ENCODE measurements at places on chromosomes 13 and 19. TPM values are rescaled to one million over a fixed set of nuclear protein-coding genes. Genes with fewer than 3 reads are reported as not detected.
A peak's percentile ranks its signal among the peaks of the same experiment; 100 is the strongest.

- DNase-seq = no peak
These were observed 888 bp downstream of the FGF21 start for GRCh38 chr19:48756212-48756611.

DNA sequence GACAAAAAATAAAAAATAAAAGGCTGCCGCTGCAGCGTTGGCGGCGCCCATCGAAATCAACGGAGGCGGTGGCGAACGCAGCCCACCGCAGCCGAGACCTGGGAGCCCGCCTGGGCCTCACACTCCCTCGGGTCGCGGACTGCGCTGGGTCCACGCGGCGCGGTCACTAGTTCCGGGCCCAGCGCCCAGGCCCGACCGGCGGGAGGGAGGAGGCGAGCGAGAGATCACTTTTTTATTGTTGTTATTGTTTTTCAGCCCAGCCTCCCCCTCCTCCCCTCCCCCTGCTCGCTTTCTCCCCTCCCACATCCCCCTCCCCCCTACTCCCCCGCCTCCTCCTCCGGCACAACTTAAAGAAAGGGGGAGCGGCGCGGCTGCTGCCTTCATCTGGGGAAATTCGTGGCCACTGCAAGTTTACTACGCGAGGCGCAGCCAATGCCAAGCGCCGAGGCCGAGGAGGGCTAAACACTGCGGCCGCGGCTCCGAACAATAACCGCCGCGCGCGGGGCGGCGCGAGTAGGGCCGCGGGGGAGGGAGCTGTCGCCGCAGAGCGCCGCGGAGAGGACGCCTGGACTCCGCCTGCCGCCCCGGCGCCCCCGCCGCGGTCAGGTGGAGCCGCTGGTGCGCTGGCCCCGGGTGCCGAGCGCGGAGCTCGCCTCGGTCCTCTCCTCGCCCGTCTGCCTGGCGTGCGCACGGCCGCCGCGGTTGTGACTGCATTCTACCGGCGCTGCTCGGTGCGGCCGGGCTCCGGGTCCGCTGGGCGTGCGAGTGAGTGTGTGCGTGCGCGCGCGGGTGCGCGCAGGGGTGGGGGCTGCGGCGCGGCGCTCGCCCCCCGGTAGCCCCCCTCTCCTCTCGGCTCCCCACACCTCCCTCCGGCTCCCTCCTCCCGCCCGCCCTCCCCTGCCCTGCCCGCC lies 505 bp upstream of the ZIC2 start:
- no peak for DNase-seq

DNA sequence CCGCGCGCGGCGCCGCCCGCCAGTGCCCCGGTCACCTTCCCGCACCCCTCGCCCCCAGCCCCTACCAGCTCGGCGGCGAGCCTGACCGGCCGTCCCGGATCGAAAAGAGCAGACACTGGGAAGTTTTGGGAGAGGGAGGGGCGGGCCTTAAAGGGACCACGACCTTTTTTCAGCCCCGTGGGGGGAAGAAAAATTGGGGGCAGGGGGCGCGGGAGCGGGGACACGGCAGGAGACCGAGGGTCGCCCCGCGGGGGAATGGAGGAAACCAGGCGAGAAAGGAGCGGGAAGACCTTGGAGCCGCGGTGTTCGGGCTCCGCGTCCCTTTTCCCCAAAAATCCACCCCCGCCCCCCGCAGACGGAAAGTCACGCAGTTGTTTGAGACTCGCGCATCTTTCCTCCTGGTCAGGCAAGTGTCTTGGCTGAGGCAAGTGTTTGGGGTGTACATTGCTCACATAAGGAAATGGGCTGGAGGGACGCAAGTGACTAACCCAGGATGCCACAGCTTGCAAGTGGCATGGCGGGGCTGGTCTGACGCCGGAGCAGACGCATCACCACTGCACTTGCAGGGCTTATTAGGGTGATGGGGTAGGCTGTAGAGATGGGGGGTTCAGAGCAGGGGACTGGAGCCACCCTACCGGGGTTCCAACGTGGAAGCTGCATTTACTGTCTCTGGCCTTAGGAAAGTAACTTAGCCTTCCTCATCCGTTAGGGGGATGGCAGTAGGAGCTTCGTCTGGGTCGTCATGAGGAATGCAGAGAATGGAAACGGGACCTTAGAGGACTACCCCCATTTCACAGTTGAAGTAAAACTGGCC lies 2.7 kb upstream of the HNRNPL start:
- DNase-seq = peak; percentile 51

GRCh38 chr13:100836711-100837110 lies 162.1 kb upstream of the TMTC4 start:
- DNase-seq = peak; percentile 17

GRCh38 chr13:91066745-91067144 lies 280.7 kb upstream of the MIR17HG start:
- DNase-seq = no peak

DNA sequence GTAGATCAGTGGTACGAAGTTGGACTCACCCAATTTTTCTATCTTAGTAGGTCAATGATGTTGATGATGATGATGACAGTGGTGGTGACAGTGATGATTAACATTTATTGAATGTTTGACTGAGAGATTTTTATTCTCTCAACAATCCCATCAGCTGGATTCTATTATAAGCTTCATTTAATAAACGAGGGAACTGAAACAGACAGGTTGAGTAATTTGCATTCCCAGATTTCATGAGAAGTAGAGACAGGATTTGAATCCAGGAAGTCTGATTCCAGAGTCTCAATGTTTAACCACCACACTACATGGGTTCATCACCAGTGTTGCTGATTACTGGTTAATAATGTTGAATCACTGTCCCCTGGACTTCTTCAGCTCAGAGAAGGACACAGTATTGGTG lies 168.9 kb downstream of the FLT1 start:
- no peak for DNase-seq

DNA sequence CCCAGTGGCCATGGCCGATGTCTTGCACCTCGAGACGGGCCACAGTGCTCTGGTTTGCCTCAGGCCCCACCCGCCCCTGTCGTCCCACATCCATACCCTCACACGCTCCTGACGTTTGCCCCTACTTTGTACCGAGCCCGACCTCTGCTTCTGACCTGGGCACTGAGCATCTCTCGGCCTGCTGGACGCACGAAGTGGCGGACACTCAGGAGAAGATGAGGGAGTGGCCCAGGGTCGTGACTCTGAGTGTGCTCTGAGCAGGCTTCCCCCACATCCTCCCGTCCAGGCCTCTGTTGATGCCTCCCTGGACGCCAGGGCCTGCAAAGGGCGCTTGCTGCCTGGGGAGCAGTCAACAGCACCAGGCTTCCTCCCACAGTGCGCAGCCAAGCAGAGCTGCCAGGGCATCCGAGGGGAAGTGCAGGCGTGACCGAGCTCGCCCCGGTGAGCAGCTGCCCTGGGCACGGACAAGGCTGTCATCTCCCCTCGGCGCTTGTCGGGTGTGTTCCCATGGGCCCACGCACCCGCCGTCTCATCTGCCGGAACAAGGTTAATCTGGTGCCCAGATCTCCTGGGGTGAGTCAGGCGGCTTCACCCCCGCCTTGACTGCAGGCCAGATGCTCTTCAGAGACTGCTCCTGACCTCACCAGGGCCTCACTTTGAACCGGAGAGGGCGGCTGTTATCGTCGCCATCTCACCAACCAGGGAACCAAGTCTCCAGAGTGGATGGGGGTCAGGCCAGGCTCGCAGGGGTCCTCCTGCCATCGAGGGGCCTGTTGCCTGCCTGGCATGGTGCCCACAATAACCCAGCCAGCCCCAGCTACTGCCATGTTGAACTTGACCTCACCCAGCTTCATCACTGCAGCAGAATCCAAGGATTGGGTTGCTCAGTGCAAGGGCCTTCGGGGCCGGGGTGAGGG lies 27.2 kb downstream of the COMP start:
- no peak for DNase-seq

GRCh38 chr13:32216281-32216680 lies 98.9 kb downstream of the ZAR1L start:
- no peak for DNase-seq

DNA sequence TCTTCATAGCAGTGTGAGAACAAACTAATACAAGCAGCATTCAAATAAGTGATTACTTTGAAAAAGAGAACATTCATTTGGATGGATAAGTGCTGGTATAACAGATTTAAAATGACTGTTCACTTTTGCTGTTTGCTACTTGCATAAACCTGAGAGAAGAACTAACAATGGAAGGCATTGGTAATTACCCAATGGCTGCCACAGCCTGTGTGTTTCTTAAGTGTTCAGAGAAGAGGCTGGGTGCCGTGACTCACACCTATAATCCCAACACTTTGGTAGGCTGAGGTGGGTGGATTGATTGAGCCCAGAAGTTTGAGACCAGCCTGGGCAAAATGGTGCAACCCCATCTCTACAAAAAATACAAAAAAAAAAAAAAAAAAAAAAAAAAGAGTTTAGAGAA lies 4.9 kb upstream of the TEX26 start:
- no peak for DNase-seq

DNA sequence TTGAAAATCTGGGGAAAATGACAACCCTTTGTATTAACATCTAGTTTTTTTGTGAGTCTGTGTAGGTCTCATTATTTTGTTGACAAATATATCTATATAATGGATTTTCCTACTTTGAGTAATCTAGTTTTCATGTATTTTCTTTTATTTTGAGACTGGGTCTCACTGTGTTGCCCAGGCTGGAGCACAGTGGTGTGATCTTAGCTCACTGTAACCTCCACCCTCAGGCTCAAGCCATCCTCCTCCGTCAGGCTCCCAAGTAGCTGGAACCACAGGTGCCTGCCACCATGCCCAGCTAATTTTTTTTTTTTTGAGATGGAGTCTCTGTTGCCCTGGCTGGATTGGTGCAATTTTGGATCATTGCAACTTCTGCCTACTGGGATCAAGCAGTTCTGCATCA lies 9.2 kb downstream of the ZNF525 start:
- DNase-seq = no peak

GRCh38 chr19:9934132-9934950 lies 2.0 kb downstream of the OLFM2 start:
- DNase-seq = peak; percentile 50

- peak; percentile 55 for DNase-seq
These were observed 12.1 kb upstream of the PSMD8 start for GRCh38 chr19:38362076-38362945.

DNA sequence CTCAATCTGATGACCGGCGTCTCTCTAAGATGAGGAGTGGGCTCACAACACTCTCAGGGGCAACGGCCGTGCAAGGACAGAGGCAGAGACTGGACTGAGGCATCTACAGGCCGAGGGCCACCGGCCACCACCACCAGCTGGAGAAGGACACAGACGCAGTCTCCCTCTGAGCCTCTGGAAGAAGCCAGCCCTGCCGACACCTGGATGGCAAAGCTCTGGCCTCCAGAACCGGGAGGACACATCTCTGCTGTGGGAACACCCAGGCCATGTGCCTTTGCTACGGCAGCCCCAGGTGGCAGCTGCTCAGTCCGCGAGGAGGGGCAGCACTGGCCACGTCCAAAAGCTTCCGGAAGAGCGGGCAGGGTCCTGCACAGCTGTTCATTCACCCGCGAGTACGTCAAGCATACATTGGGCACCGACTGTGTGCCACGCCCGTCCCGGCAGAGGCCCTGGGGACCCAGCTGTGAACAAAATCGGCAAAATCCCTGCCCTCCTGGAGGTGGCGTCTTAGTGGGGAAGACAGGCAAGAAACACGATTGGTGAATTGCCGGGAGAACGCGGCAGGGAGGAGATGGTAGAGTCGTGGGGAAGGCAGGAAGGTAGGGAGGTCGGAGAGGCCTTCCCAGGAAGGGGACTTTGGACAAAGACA lies 17.1 kb downstream of the C2CD4C start:
- DNase-seq = no peak

DNA sequence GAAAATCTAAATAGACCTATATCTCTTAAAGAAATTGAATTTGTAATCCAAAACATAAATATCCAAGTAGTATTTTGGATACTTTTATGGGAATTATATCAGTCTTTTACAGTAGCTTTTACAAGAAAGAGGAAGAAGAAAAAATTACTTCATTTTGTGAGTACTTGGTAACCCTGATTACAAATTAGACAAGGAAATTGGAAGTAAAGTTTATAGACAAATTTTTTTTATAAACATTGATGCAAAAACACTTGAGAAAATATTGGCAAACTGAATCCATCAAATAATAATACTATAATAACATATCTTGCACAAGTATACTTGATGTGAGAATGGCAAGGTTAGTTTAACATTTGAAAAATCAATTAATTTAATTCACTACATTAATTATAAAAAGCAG lies 954.1 kb upstream of the MIR17HG start:
- no peak for DNase-seq

DNA sequence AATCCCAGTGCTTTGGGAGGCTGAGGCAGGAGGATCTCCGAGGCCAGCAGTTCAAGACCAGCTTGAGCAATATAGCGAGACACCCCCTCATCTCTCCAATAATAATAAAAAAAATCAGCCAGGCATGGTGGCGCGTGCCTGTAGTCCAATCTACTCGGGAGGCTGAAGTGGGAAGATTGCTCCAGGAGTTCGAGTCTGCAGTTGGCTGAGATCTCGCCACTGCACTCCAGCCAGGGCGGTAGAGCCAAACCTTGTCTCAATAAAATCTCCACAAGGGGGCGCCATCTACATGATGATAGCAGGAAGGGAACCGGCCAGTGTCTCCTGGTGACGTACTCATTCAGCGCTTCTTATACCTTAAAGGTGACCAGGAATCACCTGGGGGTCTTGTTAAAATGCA lies 13.6 kb upstream of the C5AR1 start:
- DNase-seq = peak; percentile 55

- no peak for DNase-seq
These were observed 84.5 kb downstream of the MBNL2 start for GRCh38 chr13:97306645-97307044.

- DNase-seq = peak; percentile 24
These were observed 28.7 kb downstream of the CYP4F2 start for GRCh38 chr19:15869109-15869555.

DNA sequence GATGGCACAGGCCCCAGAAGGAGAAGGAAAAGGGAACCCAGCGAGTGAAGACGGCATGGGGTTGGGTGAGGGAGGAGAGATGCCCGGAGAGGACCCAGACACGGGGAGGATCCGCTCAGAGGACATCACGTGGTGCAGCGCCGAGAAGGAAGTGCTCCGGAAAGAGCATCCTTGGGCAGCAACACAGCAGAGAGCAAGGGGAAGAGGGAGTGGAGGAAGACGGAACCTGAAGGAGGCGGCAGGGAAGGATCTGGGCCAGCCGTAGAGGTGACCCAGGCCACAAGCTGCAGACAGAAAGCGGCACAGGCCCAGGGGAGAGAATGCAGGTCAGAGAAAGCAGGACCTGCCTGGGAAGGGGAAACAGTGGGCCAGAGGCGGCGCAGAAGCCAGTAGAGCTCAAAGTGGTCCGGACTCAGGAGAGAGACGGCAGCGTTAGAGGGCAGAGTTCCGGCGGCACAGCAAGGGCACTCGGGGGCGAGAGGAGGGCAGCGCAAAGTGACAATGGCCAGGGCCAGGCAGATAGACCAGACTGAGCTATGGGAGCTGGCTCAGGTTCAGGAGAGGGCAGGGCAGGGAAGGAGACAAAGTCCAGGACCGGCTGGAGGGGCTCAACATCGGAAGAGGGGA lies 1.1 kb downstream of the PPP1R12C start:
- DNase-seq = peak; percentile 31

GRCh38 chr13:53460796-53461195 lies 432.2 kb downstream of the OLFM4 start:
- no peak for DNase-seq

Gene ZNF98
- not detected for polyA plus RNA-seq

Gene SLC6A16
- 0.72 TPM for polyA plus RNA-seq

Gene KLK2
- not detected for polyA plus RNA-seq

Gene ZNF714
- 3.4 TPM for polyA plus RNA-seq

Gene TSSK6
- polyA plus RNA-seq = 1.7 TPM

Gene LILRA2
- not detected for polyA plus RNA-seq

Gene PEG3
- 0.02 TPM for polyA plus RNA-seq

Gene MUC16
- polyA plus RNA-seq = not detected

Gene GPR12
- not detected for polyA plus RNA-seq

Gene C1QTNF9B
- polyA plus RNA-seq = not detected

Gene FARP1
- 15.2 TPM for polyA plus RNA-seq
